HTR-8/SVneo (cell line): ENCODE measurements at places on chromosomes 3 and 15.

- no peak for DNase-seq
Measured at GRCh38 chr15:51766341-51766740, 14.9 kb downstream of the TMOD2 start.

DNA sequence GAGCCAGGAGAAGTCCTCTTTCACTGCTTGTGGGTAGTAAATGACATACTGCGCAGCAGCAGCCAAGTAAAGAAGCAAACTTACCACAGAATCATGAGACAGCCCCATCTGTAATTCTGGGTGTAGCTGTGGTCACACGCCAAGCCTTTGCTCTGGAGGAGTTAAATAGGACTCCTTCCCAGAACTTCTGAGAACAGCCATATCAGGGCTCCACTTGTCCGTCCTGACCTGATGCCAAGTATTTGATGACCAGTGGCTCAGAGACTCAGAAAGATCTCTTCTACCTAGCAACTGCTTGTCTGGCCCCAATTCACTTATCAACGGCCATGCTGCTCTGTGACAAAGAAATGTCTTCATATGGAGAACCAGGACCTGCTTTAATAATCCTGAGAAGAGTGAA lies 20.6 kb upstream of the GOLIM4 start:
- no peak for DNase-seq

GRCh38 chr15:41650806-41651205 lies 9.4 kb upstream of the MGA start:
- DNase-seq, result no peak

GRCh38 chr3:27888562-27888961 lies 166.4 kb upstream of the EOMES start:
- no peak for DNase-seq

DNA sequence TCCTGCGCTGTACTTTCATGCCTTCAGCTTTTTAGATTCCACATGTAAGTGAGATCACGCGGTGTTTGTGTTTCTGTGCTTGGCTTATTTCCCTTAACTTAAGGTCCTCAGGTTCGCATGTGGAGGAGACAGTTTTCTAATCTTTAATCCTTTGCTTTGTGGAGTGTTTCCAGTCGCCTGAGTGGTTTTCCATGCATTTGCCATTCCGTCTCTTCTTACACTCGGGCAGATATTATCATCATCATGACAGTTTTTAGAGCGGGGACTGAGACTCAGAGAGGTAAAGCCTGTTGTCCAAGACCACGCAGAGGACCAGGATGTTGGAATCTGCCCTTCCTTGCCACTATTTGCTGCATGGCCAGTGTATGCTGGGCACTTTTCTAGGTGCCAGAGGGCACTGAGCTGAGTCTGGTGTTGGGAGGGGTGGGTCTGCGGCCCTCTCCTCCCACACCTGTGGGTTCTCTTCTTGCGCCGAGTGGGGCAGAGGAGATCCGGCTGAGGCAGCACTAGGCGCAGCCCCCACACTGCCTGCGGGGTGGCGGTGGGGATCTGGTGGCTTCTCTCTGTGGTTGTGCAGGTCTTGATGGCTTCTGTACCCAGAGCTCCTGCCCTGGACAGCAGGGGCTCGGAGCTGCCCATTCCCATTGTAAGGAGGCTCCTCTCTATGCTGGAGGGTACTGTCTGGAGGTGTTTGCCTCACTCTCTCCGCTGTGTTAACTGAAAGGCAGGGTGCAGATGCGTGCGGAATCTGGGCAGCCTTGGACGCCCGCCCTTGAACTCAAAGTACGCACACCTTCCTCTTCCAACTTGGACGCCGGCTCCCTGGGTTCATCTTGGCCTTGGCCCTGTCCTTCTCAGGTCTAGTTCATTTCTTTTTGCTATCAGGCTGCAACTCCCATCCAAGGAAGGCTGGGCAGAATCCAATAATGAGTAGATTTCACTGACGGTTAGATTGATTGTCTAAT lies 156.0 kb upstream of the RGMA start:
- DNase-seq, result no peak

- DNase-seq, result peak; percentile 10
Measured at GRCh38 chr3:21435871-21436270, 315.1 kb downstream of the ZNF385D start.

- DNase-seq, result no peak
Measured at GRCh38 chr3:156606729-156607128, 51.8 kb upstream of the SSR3 start.

DNA sequence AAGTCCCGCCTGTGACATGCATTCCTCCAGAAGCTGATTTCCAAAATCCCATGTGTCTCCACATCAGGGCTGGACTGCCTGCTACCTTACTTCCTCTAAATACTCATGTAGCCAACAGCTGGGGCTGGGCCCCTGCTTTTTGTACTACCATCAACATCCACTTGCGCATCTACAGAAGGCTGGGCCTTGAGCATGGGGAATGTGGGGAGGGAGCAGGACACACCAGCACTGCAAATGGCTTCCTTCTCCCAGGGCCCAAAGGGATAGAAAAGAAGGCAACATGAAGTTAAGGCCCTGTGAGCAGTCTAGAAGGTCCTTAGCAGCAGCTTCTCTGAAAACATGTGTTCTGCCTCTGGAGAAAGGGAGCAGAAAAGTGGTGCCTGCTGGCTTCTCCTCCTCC lies 27.2 kb downstream of the MKRN2 start:
- no peak for DNase-seq
